PC-9 (cell line): ENCODE measurements at places on chromosomes 6 and 20. TPM values are rescaled to one million over a fixed set of nuclear protein-coding genes. Genes with fewer than 3 reads are reported as not detected.

Gene ZNF391
- 4.6 and 4.7 TPM in 2 replicates for total RNA-seq

DNA sequence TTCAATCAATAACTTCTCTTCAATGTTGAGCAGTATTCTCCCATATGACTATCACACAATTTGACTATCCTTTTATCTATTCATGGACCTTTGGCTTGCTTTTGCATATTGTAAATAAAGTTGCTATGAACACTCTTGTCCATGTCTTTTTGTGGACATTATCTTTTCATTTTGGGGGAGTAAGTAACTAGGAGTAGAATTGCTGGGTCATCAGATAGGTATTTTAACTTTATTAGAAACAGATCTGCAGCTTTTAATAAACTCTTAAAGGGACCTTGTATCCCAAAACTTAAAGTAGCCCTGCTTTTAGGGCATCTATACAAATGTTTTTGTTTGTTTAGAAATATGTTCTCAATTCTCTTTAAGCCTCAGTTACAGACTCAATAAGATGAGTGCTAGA lies 614.2 kb upstream of the CITED2 start:
- DNase-seq: no peak

Gene DEFB112
- total RNA-seq: not detected in 2 replicates

Gene FERMT1
- total RNA-seq: 18.2 and 20.6 TPM in 2 replicates

DNA sequence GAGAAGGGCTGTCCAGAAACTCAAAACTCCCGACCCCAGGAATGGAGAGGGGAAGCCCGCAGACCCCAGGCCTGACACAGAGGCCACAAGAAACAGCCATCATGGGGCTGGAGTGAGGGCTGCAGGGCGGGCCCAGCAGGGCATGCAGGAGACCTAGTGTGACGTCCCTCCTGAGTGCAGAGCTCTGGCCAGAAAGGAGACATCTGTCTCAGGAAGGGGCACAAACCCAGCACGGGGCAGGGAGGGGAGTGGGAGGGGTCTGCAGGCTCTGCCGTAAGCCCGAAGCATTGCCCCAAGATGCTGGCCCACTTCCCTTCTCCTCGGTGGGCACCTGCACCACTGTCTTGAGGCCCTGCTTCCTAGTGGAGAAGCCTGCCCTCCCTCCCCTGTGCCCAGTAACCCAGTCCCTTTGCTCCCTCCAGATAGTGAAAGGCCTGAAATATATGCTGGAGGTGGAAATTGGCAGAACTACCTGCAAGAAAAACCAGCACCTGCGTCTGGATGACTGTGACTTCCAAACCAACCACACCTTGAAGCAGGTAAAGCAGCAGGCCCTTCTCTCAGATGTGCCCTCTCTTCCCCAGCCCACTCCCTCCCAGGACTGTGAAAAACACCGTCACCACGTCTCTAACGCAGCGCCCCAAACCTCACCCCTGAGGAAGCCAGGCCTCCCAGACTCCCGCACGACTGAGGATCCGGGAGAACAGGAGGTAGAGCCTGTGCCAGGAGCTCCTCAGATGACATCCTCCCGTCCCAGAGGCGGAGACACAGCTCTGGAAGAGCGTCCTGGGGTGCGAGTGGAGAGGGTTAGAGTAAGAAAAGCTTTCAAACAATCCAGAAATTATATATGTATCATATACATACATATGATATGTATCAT lies 9.7 kb downstream of the CST7 start:
- DNase-seq: no peak

- DNase-seq: peak; percentile 72
These were observed 111.8 kb downstream of the PERP start for GRCh38 chr6:137995371-137995770.

- DNase-seq: no peak
These were observed 531.3 kb downstream of the QKI start for GRCh38 chr6:163945808-163946207.

DNA sequence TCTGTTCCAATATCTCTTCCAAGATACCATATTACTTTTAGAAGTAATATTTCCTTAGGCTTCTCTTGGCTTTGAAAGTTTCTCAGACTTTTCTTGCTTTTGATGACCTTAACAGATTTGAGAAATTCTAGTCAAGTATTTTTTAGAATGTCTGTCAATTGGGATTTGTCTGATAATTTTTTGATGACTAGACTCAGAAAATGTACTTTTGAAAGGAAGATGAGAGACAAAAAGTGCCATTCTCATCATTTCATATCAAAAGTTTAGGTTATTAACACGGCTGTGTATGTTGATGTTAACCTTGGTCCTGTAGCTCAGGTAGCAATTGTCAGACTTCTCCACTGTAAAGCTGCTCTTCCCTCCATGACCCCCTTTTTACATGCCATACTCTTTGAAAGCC lies 651.5 kb downstream of the EYS start:
- DNase-seq: no peak

DNA sequence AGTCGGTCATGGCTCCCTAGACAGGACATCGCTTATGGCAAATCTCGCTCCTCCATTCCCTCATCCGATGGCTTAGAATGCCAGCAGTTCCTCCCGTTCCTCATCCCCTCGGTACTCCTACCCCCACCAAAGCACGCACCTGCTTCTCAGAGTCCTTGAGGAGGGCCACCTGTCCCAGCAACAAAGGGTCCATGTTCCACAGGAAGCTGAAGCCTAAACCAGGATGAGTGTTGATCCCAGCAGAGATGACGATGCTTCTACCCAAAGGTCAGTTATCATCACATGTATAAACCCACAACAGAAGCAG lies 111.2 kb downstream of the THBS2 start:
- DNase-seq: no peak

Gene SS18L1
- total RNA-seq: 22.4 and 29.0 TPM in 2 replicates

DNA sequence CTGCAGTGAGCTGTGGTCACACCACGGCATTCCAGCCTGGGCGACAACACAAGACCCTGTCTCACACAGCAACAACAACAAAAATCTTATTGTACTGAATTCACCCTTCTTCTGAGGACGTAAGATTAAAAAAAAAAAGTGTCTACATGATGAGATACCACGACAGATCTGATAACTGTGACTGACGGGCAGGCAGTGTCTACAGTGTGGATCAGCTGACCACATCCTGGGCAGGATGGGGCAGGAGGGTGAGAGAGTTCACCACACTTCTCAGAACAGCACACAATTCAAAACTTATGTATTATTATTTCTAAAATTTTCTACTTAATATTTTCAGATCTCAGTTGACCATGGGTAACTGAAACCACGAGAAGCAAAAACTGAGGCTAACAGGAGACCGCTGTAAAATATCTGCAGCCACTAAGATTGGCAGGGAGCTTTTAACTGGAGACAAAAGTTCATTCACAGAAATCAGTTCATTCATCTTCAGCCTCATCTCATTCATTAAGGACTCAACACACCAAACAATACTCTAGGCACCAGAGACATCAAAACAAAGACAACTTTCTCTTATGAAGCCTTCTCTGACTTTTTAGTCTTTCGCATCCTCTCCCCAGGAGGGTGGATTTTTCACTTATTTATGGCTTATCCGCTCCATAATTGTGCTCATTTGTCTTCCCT lies 15.7 kb upstream of the NHSL1 start:
- DNase-seq: no peak

GRCh38 chr6:37565267-37566110 lies 65.8 kb upstream of the CCDC167 start:
- no peak for DNase-seq

DNA sequence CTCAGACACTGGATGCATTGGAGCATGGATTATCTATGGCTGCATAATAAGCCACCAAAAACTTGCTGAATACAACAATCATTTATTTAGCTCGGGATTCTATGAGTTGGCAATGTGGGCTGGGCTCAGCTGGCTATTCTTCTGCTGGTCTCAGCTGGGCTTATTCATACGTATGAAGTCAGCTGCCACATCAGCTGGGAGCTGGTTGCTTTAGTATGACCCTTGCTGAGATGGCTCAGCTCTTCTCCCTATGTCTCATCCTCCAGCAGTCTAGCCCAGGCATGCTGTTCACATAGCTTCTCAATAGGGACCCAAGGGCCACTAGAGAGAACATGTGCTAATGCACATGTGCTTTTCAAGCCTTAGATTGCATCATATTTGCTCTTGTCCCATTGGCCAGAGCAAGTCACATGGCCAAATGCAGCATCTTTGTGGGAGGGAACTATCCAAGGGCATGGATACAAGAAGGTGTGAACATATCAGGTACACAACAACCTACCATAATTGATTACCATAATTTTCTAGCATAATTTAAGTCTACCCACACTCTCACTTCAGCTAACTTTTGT lies 444.6 kb downstream of the KIF16B start:
- DNase-seq: no peak

- peak; percentile 9 for DNase-seq
These were observed 123.0 kb downstream of the SLC16A10 start for GRCh38 chr6:111210194-111210728.

DNA sequence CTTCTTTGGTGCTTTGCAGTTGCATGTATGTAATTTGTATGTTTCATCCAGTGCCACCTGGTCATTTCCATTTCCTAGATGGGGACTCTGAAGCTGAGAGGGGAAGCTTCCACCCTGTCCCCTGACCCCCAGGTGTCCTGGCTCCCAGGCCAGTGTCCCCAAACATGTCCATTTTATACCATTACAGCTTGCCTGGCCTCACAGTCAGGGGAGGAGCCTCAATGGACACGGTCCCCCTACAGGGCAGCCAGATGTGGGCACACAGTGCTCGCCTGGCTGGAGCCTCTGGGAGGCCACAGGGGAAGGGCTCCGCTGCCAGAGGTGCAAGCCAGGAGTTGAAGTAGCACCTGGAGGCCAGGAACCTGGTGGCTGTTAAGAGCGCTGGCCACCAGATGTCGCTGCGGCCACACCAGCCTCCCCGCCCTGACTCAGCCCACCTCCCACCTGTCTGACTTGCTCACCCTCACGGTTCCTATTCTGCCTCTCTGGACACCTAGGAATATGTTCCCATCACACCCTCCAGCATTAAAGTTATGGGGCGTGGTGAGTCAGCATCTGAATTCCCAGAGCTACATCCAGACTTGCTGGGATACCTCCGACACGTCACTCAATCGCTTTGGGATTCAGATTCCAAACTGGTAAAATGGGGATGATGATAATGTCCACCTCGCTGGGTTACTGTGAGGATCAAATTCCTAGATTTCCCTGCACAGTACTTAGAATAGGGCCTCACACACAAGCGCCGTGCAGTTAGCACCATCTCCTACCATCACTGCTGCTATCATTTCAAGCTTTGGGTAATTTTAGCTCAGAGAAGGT lies 107.4 kb downstream of the SULF2 start:
- DNase-seq: no peak

Gene SCP2D1
- not detected in 2 replicates for total RNA-seq

DNA sequence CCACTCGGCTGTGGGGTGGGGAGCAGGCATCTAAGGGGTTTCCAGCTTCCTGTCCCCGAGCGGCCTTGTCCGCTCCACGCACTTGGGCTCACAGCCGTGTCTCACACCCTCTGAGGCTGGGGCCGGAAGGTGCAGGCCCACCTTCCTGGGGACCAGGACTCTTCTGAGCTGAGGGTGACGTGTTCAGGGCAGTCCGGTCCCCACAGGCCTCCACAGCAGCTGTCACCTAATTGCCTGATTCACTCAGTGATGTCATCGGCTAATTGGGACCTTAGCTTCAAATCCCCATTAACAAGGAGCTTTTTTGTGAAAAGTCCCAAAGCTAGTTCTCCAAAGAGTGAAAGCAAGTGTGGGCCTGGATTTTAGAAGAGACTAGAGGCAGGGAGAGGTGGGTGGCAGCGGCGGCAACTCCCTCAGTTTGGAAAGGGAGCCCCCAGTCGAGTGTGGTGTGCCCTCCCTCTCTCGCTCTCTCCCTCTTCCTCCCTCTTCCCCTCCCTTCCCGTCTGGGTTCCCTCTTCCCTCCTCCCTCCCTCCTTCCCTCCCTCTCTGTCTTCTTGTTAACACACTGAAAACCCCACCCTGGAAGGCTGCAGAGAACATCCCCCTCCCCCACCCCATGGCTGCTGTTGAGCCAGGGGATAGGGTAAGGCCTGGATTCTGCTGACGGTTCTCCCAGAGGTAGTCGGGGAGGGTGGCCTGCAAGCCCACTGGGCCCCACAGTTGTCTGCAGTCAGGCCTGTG lies 39.0 kb downstream of the MYT1 start:
- no peak for DNase-seq
